ENCODE measurements at places on chromosomes 3 and 15. TPM values are rescaled to one million over a fixed set of nuclear protein-coding genes. Genes with fewer than 3 reads are reported as not detected.

- no peak for DNase-seq
Observed at GRCh38 chr3:50241713-50242380, 5.8 kb downstream of the GNAI2 start.

DNA sequence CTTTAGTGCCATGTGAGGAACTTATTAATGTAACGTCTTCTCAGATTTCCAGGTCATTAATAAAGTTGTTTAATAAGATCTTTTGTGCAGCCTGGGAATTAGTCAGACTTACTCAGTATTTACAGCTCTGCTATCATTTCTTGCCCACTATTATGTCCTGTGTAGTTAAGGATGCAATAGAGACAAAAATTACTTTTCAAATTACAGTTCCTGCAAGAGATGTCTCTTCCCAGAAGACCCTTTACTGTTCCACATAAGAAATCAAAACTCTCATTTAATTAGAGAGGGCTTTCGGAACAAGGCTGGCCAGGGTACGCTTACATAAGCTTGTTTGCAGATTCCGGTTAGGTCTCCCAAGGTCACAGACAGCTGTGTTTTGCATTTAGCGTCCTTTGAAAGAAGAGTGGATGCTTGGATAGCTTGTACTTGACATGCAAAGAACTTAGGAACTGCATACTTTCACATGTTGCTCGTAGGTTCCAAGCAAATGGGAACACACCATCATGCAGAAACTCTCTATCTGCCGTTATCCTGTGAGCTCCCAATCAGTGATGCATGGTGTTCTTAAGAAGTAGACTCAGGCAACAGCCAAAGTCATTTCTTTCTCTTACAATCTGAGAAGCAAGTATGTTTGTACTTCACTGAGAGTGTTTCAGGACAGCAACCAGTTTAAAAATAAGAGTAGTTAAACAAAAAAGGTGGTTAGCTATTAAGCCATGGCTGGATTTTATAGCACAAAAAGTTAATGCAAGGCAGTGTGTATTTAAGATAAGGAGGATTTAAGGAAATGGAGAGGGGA, 37.4 kb downstream of the FILIP1L start:
- no peak for DNase-seq

DNA sequence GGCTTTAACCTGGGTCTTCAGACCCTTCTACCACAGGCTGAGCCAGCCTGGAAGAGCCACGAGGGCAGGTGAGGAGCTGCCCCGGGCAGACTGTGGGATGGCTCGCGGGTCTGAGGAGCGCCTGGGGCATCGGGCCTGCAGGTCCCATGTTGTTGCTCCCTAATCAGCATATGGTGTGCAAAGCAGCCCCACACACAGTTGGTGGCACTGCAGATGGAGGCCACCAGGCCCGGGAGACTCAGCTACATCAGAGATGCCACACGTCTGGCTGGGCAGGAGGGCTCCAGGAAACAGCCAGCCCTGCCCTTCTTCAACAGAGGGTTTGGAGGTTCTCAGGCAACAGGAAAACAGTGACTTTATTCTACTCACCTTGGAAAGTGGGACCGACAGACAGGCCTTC, 63.9 kb downstream of the XXYLT1 start:
- DNase-seq = no peak

GRCh38 chr3:131505421-131505820, 2.6 kb upstream of the MRPL3 start:
- no peak for DNase-seq

GRCh38 chr15:87573534-87573933, 683.0 kb downstream of the NTRK3 start:
- DNase-seq = no peak

DNA sequence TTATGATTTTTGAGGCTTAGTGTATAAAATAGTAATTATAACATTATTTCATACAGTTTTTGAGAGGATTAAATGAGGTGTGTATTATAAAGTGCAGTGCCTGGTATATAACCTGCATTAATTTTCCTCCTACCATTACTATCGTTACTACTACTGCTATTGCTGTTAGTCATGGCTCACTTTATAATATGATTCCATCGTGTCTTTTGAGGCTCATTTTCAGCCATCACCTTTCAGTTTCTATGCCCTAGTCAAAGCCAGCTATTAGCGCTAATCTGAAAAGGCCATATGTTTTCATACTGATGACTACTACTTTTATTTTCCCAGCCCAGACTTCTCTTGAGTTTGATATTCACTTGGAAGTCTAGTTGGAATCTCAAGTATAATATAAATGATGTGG, 5.5 kb downstream of the MEF2A start:
- no peak for DNase-seq

- DNase-seq = no peak
Observed at GRCh38 chr3:72347819-72348319, 500.4 kb downstream of the SHQ1 start.

- no peak for DNase-seq
Observed at GRCh38 chr15:44910981-44911625, 45.4 kb upstream of the TERB2 start.

DNA sequence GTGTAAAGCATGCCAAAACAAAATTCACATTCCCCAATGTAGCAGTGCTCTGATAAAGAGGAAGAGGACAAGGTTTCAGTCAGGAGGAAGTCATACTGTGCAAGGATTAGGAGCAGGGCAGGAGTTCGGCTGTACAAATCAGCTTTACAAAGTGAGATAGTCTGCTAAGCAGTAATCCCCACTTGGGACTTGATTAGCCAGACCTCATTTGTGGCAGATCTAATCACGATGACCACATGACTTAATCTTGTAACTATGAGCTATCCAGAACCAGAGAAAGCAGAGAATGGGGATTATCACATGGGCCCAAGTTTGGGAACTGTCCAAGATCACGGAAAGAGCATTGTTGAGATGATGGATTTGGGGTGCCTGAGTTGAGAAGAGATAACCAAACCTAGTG, 7.8 kb downstream of the DCBLD2 start:
- no peak for DNase-seq

- DNase-seq = no peak
Observed at GRCh38 chr3:23915537-23916108, 1.2 kb downstream of the NKIRAS1 start.

DNA sequence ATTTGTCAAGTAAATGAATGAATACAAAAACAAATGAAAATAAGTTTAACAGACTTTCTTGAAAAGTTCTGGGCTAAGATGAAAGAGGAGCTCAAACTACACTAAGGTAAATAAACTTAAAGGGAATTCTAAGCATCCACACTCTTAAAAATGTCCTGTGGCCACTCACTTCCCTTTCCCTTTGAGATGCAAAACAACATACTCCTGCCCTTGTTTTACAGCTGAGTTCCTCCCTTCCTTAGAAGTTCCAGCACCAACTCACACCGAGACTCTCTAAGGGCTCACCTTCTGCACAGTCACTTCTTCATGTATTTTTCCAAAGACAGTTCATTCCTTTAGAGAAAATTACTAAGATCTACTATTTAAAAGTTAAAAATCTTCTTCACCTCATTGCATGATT, 123.3 kb upstream of the CMC1 start:
- DNase-seq = no peak

GRCh38 chr3:119297169-119297568, 3.0 kb downstream of the ARHGAP31 start:
- no peak for DNase-seq

GRCh38 chr15:74306781-74307217, 60.6 kb downstream of the CYP11A1 start:
- no peak for DNase-seq

- peak; percentile 15 for DNase-seq
Observed at GRCh38 chr3:69671082-69671952, 67.9 kb upstream of the MITF start.

GRCh38 chr3:10421996-10422395, 83.4 kb downstream of the ATP2B2 start:
- no peak for DNase-seq

DNA sequence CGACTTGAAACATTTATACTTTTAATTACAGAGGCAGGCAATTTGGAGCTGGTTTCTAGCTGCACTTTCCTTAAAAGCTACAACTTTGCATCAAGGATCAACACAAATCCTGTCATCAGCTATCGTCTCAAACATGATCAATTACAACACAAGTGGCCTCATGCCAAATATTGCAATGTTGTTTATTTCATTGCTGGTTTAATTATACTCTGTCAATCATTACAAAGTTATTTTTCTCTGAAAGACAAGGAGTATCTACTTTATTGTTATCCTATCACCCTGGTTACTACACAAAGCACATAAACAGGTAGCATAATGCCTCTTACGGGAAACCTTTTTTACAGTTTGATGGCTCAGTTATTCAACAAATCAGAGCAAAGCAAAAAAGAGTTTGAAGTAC, 58.0 kb upstream of the FOXB1 start:
- no peak for DNase-seq

DNA sequence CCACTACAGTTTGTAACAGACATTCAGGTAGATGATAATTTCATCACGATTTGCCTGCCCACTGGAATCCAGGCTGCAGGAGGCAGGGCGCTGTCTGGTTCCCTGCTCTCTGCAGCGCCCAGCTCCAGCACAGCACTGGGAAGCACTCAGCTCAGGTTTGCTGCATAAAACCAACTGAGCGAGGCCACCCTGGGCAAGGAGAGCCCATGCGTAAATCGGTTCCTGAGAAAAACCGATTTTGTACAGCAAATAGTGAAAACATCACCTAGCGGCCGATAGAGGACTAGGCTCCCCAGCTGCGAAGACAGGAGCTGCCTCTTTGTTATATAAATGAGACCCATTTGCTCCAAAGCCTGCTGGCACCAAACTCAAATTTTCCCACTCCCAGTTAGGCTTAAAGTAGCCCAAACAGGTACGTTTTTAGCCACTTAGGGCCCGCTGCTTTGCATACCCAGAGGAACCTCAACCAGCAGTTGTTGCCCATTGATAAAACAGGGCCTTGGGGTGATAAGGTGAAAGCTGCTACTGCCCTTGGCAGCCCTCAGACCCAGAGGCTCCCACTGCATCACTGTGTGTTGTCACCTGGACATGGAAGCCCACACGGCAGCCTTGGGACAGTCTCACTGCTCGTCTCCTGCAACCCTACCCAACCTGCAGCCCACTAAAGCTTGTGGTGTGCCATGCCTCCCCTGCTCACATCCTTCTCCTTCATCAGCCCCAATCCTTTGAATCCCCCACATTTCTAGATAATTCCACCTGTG, 47.5 kb downstream of the ALDH1L1 start:
- DNase-seq = no peak

DNA sequence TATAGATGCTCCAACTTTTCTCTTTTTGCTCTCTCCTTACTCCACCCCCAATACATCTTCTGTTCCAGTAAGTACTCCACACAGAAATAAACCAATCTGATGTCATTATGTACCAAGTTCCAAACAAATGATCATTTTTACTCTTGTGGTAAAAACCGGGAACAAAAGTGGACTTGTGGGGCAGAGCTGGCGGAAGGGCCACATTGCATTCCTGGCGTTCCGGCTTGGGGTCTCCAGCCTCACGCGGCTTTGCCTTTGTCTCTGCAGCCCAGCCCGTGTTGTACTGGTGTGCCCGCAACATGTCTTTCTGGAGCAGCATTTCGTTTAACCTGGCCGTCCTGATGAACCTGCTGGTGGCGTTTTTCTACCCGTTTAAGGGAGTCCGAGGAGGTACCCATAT, 184.4 kb upstream of the BHLHE40 start:
- DNase-seq = no peak

GRCh38 chr3:178841011-178841410, 230.6 kb downstream of the ZMAT3 start:
- no peak for DNase-seq

GRCh38 chr15:56765251-56765650, 31.9 kb upstream of the ZNF280D start:
- DNase-seq = no peak

DNA sequence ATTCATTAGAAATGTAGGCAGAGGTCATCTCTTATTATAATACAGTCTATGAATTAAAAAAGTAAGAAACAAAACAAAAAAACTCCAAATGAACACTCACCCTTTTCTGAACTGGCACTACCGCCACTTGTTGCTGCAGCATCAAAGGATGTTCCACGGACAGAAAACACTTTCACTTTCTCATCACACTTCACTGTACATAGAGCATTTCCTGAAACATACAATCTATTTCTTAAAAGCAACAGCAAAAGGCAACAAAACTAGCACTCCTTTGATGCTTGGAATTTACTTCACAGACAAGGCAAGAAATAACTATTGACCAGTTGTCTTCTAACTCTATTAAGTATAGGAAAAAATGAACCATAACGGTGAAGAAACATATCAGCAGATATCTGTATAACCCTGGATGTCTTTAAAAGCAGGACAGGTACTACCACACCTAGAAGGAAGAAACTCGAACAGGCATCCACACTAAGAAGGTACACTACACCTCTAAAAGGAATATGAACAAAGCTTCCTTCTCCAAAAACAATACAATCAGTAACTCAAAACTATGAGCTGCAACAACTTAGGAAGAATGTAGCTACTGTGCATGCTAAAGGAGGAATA, 24.9 kb downstream of the ETFA start:
- DNase-seq = no peak

DNA sequence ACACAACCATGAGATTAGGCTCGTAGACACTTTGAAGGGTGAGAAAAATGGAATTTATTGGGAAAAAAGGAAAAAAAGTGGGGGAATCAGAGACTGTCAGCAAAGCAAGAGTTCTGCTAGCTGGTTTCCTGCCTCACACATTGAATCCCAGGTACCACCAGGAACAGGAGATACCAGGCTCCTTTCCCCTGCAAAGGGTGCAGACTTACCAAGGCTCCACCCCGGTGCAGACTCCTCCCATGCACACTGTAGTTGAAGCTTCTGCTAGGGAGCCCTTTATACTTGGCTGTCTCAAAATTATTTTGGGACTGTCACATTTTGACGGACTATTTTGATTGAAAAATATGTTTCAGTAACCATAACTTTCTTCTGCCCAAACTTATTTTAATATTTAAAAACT, 819.9 kb upstream of the GBE1 start:
- no peak for DNase-seq

DNA sequence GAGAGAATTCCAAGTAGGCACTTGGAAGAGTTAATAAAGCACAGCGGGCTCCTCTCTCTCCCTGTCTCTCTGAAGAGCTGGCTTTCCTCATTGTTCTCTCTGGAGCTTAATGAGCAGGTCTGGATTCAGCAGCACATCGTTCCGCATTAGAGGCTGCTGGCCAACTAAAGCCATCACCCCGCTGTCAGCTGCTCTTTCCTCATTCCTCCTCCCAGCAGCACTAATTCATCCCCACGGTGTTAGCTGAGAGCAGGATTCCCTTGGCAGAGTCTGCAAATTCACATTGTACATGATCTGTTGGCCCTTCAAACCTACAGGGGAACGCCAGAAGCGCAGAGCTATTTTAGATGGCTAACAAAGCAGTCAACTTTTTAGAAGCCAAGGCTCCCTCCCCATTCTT, 44.2 kb downstream of the SGO1 start:
- no peak for DNase-seq

DNA sequence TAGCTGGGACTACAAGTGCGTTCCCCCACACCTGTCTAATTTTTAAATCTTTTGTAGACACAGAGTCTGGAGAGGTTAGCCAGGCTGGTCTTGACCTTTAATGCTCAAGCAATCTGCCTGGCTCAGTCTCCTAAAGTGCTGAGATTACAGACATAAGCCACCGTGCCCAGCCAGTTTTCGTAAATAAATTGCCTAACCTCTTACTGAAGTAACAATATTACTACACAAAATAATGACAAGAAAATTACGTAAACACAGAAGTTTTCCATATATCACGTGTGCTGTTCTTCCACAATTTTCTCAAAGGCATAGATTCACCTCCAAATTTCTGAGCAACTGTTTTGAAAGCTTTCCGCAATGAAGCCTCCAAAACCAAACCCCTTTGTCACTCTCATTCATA, 58.1 kb upstream of the PROK2 start:
- no peak for DNase-seq

The MOBP gene
- total RNA-seq = not detected

The DNASE1L3 gene
- total RNA-seq = not detected

The STRIT1 gene
- not detected for total RNA-seq

The OR5K2 gene
- not detected for total RNA-seq

The TMEM43 gene
- 32.4 TPM for total RNA-seq
